Camera-type eye (tissue), 1 donor: ENCODE measurements at places on chromosomes 5 and 9. TPM values are rescaled to one million over a fixed set of nuclear protein-coding genes. Genes with fewer than 3 reads are reported as not detected.

The ZNF483 gene
- 52.1 TPM for total RNA-seq

The GPX8 gene
- 58.7 TPM for total RNA-seq

The BHMT gene
- 9.3 TPM for total RNA-seq

The TMEFF1 gene
- 29.2 TPM for total RNA-seq

The SPATA31D3 gene
- total RNA-seq = not detected

The SLC6A3 gene
- total RNA-seq = 2.7 TPM

The GRIA1 gene
- 49.4 TPM for total RNA-seq

The TTC33 gene
- 63.1 TPM for total RNA-seq

The TLX3 gene
- not detected for total RNA-seq

The PCDHGA8 gene
- total RNA-seq = 10.1 TPM

The PCDHGB1 gene
- 10.9 TPM for total RNA-seq
